NCI-H774 (cell line): ENCODE measurements at places on chromosomes 2 and 18.

DNA sequence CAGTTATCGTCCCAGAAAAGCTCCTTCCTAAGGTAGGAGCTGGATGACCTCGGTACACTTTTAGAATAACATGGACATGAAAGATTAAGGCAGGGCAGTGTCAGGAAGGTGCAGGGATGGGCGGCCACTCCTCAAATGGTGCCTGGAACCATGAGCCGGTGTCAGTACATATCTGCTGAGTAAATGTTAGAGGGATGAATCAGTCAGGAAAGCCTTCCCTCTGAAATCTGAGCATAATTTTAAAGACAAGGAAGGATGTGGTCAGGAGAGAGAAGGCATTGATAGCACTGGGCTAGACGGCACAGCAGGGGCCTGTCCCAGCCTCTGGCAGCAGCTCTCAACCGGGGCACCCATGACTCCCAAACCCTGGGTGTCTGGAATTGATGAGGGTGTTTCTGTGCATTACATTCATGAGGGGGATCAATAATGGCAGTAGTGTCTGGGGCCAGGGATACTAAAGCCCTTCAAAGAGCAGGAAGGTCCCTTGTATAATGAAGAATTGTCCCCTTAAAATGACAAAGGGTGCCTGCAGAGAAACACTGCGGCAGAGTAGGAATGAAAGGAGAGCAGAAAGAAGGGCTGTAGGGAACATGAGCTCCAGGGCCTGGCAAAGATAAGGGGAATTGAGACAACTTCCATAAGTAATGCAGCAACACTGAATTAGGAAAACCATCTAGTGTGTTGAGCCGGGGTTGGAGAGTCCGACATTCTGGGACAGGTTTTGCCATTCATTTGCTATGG is 162.3 kb upstream of the REV1 start:
- no peak for DNase-seq

- no peak for DNase-seq
Measured at GRCh38 chr2:196464311-196464710, 175.2 kb upstream of the CCDC150 start.

GRCh38 chr2:23489471-23490322 is 104.7 kb downstream of the KLHL29 start:
- DNase-seq = no peak

DNA sequence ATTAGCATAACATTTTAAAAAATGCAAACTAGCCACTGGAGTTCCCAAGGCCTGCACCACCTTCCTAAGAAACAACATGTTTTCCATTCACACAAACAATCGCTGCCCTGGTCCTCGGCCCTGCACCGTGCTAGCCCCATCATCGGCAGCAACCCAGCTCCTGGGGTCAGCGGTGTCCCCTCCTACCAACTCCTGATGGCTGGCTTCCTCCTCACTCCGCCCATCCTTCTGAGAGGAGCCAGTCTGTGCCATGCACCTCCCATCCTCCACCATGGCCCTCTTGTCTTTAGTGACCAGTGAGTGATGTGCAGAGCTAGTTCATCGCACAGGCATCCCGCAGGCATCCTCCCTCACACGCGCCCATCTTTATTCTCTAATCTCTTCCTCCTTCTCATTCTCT is 81.9 kb downstream of the LONRF2 start:
- DNase-seq = no peak

GRCh38 chr18:48676756-48677368 is 138.0 kb downstream of the CTIF start:
- DNase-seq = peak; percentile 21

DNA sequence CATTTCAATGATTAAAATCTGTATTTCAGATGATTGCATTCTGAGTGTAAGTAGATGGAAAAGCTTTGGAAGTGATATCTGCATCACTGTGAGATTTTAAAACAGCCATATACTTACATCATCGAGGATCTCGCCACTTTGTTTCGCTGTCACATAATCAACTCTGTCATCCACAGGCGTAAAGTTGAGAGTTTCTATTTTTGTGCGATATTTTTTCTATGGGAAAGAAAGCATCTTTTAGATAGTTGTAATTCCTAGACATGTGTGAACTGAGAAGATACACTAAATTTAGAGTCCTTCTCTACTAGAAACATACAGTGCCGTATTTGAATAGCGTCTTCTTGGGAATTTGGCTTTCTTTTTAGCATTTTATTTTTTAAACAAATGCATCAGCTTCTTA is 158.8 kb downstream of the RIF1 start:
- no peak for DNase-seq

- no peak for DNase-seq
Measured at GRCh38 chr2:45316576-45317338, 294.3 kb downstream of the SRBD1 start.

DNA sequence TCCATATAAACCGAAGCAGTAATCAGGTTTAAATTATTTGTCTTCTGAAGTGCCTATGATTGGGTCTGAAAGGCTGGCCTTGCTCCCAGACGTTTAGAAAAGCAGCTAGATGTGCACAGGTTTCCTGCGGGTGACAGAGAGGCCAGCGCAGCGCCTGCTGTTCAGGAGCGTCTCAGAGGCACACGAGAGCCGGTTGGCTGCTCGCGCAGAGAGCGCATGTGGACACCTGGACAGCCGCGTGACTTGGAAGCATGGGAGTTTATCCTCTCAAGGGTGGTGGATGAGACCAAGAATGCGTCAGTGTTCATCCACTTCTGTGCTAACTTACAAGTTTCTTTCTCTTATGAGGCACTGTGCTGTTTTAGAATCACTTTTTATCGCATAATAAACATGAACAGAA is 303.7 kb downstream of the PTGR3 start:
- DNase-seq = peak; percentile 9

DNA sequence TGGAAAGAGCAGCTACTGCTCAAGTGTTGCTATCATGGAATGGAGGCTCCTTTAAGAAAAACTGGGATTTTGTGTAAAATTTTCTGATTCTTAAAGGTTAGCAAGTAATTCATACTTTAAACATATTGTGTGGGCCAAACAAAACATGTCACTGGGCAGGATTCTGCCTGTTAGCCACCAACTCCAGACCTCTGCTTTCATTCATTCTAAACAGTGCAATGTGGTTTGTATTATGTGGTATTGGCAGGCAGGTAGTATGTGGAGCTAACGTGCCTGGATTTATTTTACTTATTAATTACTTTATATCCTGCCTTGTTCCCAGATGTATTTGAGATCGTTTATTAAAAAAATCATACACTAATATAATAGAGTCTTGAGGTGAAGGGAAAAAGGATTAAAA is 1521.3 kb upstream of the ACVR2A start:
- no peak for DNase-seq

DNA sequence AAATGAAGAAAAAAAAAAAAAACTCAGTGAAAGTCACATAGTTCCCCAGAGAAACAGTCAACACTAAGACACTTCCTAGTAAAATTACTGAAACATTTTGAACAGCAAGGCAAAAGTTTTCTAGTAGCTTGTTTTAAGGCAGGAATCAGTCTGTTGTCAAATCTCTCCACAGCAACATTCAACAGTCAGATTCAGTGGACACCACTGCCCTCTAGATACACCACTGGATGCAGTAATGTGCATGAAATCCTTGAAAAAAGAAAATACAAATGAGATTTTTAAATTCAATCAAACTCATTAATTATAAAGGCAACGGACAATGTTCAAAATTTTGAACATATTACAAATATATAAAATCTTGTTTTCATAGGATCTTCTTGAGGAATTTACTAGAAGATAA is 46.4 kb downstream of the GRB14 start:
- no peak for DNase-seq

DNA sequence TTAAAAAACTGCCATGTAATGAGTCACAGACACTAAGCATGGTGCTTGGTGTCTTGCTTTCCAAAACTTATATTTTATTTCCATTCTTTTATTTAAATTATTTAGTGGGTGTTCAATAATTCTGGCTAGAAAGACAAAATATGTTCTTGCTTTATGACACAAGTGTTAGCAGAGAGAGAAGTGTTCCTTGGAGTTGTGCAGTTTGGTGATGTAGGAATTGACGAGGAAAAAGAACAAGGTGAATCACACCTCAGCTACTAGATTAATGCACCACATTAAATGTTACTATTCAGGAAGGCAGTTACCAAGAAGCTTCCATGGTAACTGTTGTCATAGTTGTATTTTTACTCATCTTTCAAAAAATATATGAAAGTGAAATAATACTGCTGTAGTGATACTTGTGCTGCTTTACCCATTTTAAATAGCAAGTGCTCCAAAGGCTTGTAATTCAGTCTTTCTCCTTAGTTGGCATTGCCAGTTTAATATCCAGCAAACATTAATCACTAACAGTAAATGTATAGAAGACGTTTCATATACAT is 28.3 kb downstream of the ADAM23 start:
- no peak for DNase-seq

DNA sequence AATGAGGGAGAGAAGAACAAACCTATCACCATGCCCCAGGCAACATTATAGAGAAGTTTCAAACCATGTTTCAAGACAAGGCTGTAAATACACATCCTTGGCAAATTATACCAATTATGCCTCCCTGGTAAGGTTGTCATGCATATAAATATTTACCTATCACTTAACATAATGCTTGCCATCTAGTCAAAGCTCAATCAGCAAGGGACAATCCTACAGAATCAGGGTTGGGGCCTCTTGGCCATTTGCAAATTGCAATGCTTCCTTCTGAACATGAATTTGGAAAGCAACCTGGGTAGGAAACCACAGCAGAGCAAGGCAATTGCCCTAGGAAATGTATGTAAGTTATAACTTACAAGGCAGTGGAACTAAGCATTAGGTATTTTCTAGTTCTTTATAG is 907.2 kb upstream of the CDH2 start:
- no peak for DNase-seq

DNA sequence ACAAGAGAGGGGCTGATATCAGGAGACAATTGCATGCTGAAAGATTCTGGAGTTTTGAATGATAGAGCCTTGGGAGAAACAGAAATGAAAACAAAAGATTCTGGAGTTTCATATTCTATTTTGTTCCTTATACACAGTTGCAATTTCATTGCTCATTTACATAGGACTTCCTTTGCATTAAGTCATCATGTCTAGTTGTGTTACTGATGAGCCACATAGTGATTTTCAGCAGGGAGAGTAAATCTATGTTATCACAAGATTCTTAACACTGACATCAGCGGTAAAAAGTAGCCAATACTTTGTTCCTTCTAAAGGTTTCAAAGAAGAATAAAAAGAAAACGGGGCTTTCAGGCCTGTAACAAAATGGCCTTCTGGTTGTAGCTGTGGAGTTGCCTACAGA is 7.1 kb downstream of the ADAM17 start:
- no peak for DNase-seq

GRCh38 chr2:150167711-150168110 is 319.8 kb downstream of the RND3 start:
- DNase-seq = no peak

- DNase-seq = no peak
Measured at GRCh38 chr18:75157851-75158250, 51.1 kb downstream of the PTGR3 start.

DNA sequence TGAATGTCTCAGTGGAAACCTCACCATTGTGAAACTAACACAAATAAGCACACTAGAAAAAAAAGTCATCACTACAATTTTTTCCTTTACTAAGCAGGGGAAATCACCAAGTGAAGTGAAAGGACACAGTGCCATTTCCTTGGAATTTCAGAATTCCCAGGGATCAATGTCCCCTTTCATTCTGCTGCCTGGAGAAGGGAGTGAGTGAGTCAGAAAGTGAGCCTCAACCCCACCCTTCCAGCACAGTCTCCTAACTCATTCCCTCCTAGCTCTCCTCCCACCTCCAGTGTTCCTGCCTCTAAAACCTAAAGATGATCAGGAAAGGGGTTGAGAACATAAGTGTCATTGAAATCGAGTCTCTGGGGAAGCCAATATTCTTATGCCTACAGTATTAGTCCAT is 608.5 kb downstream of the RNF144A start:
- no peak for DNase-seq

GRCh38 chr2:147482916-147483669 is 361.7 kb upstream of the ACVR2A start:
- no peak for DNase-seq

GRCh38 chr2:128513961-128514283 is 195.3 kb upstream of the HS6ST1 start:
- no peak for DNase-seq
